SK-MEL-5 (cell line): ENCODE measurements at places on chromosomes 4 and X. TPM values are rescaled to one million over a fixed set of nuclear protein-coding genes. Genes with fewer than 3 reads are reported as not detected.
A peak's percentile ranks its signal among the peaks of the same experiment; 100 is the strongest.

Gene SPIN2A
- total RNA-seq, result 0.26 TPM in 1 of 2 replicates, not detected in the other

DNA sequence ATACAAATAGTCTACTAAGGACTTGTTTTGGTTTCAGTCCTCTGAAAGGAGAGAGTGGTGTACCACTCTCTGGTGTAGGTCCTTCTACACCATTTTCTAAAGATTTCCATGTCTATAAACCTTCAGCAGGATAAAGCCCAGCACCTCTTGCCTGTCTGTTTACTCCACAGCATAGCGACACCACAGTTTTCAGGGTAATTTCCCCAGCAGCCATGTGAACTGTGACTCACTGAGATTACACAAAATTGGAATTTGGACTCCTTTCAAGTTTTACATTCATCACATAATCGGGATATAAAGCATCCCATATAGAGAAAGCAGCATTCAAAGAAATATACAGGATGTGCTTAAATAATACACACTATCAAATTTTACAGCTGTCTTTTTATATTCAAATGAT, 229.6 kb downstream of the PRDM5 start:
- DNase-seq, result peak; percentile 67

DNA sequence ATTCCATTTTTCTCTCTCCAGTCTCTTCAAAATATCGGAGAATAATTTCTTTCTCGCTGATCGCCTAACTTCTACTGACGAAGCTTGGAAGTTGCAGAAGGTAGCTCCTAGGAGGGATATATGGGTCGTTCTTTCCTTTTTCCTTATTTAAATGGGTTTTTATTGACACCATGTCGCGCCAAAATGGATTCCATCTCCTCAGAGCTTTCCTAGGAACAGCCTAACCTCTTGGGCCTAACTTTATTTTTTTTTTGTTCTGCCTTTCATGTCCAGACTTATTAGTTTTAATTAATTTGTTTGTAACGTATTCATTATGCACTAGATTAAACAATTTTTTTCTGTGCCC, 359.4 kb upstream of the ZCCHC13 start:
- no peak for DNase-seq

GRCh38 chr4:105150503-105150902, 3.8 kb downstream of the TET2 start:
- DNase-seq, result no peak

DNA sequence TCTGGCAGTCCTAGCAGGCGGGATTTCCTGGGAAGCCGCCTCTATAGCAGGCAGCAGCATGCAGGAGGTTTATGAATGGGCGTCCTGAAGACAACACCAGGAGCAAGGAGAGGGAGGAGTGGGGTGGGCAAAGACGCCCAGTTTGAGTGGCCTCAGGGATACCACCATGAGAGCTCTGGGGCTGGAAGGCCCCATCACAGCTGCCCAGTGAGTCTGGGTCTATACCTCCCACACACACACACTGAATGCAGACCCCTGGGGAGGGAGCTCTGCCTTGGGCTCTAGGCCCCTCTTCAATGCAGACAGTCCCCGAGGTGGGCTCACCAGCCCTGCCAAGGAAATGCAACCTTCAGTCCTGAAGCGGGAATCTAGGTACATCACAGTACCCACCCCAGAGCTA, 98.6 kb downstream of the AFAP1 start:
- no peak for DNase-seq

Gene SSX3
- total RNA-seq, result not detected in 2 replicates

DNA sequence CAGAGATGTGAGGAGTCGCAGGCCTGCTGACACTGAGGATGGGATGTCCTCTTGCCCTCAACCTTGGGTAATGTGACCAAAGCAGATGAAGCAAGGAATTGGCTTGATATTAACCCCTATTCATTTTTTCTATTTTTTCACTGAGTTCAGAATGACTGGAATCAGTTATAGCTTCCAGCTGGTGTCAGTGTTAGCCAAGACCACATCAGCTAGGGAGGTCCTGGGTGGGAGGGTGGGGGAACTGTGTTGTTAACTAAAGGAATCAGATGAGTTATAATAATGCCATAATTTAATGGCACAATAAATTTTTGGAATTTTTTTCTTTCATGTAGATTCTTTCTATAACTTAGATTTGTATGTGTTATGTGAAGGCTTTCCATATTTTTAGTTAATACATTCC, 91.9 kb downstream of the EGF start:
- DNase-seq, result no peak

GRCh38 chrX:22969411-22969810, 30.3 kb upstream of the DDX53 start:
- no peak for DNase-seq

DNA sequence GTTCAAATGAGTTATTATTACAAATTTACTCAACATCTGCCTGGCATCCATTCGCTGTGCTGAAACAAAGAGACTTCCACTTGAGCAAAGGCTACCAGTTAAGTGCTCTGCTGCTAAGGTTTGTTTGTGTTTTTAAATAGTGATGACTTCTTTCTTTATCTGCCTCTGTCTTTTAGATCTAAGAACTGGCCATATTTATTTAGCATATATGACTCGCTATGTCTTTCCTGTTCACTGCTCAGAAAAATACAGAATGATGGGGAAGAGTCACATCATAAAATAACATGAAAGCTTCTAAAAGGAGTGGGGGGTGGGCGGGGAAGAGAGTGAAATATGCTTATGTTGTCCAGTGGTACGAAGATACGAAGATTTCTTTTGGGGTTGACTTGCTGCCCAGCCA, 322.2 kb downstream of the GPAT3 start:
- no peak for DNase-seq
